ENCODE measurements at places on chromosomes 3 and 15. TPM values are rescaled to one million over a fixed set of nuclear protein-coding genes. Genes with fewer than 3 reads are reported as not detected.

Gene LINGO1
- 18.8 TPM for polyA plus RNA-seq

Gene CCK
- not detected for polyA plus RNA-seq

Gene AMT
- 31.7 TPM for polyA plus RNA-seq

Gene NR2E3
- polyA plus RNA-seq: 0.41 TPM

Gene XRN1
- polyA plus RNA-seq: 37.9 TPM

DNA sequence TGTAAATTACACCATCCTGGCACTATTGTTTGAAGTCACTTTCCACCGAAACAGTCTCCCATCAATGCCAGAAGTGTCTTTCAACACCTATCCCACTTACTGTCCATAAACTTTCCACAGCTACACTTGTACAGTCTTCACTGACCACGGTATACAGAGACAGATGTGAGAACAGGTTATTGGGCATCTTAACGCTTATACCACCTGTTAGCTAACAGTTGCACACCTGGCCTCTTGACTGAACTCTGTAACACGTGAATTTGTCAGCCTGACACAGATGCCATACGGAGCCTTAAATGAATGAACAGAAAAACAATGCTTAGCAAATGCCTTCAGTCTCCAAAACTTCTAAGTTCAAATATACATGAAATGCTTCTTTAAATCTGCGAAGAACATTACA lies 440.5 kb downstream of the SHQ1 start:
- H3K27ac ChIP-seq: no peak overlapping the region
- H3K27me3 ChIP-seq: no peaks in the 10 kb centered on the region
- DNase-seq: no peak
- no peaks in the 10 kb centered on the region for H3K36me3 ChIP-seq

- H3K36me3 ChIP-seq: no peaks in the 10 kb centered on the region
- no peak overlapping the region for H3K4me3 ChIP-seq
- H3K27me3 ChIP-seq: no peaks in the 10 kb centered on the region
- no peak overlapping the region for H3K27ac ChIP-seq
- no peaks in the 10 kb centered on the region for H3K4me1 ChIP-seq
- DNase-seq: no peak
Measured at GRCh38 chr15:34070003-34070402, 31.0 kb upstream of the AVEN start.

- H3K4me3 ChIP-seq: peak within 1 kb of the TSS; percentile 34
- peaks cover 10% of the 10 kb centered on the region for H3K4me1 ChIP-seq
- peak within 1 kb of the TSS; percentile 50 for H3K27ac ChIP-seq
- peaks cover 57% of the 10 kb centered on the region for H3K27me3 ChIP-seq
Measured at GRCh38 chr3:77039606-77040171, at the start of gene ROBO2. Gene ROBO2 (plus strand): TSS chr3:77040099. CDS start chr3:77040786, 687 bp downstream.

DNA sequence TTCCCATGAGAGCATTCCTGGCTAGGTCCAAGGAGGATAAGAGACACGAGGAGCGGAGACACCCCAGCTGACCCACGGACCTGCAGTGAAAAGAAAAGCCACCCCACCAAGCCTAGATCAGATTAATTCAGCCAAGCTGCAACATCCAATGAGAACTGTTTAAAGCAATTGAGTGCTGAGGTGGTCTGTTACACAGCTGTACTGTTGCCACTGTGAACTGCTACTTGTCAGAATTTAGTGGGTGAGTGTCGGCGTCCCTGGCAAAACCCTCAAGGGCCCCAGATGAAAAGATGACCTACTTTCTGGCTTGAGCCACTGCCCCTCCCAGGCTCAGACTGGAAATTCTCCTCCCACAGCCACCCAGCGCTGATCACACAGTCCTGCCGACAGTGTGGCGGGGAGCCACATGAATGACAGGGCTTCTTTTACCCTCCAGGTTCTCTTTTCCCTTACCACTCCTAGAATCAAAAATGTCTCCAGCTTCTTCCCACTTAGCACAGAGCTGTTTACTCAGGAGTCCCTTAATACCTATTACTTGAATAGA lies 26.4 kb upstream of the KBTBD12 start:
- H3K27ac ChIP-seq: no peak overlapping the region
- no peaks in the 10 kb centered on the region for H3K36me3 ChIP-seq
- DNase-seq: no peak
- H3K4me3 ChIP-seq: no peak overlapping the region
- H3K4me1 ChIP-seq: no peaks in the 10 kb centered on the region

DNA sequence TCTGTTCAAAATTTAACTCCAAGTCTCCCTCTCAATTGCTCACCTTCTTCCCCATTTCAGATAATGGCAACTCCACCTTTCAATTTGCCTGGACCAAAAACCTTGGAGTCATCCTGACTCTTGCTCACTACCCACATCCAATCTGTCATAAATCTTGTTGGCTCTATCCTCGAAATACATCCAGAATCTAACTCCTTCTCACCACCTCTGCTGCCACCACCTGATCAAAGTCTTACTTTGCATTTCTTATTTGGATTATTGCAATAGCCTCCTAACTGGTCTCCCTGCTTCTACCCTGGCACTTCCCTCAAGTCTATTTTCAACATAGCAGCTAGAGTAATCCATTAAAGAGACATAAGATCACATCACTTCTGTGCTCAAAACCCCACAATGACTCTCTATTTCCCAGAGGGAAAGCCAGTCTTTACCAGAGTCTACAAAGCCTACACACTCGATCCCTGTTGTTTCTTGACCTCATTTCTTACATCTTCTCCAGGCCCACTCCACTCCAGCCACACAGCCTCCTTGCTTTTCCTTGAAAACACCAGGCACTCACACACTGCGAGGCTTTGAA lies 86.6 kb downstream of the GPR156 start:
- H3K27ac ChIP-seq: no peak overlapping the region
- H3K36me3 ChIP-seq: no peaks in the 10 kb centered on the region
- H3K27me3 ChIP-seq: no peaks in the 10 kb centered on the region
- no peak for DNase-seq

- no peaks in the 10 kb centered on the region for H3K36me3 ChIP-seq
- no peak overlapping the region for H3K4me3 ChIP-seq
- no peak for DNase-seq
- H3K27me3 ChIP-seq: no peaks in the 10 kb centered on the region
Measured at GRCh38 chr3:174125267-174125824, 727.8 kb downstream of the NLGN1 start.

DNA sequence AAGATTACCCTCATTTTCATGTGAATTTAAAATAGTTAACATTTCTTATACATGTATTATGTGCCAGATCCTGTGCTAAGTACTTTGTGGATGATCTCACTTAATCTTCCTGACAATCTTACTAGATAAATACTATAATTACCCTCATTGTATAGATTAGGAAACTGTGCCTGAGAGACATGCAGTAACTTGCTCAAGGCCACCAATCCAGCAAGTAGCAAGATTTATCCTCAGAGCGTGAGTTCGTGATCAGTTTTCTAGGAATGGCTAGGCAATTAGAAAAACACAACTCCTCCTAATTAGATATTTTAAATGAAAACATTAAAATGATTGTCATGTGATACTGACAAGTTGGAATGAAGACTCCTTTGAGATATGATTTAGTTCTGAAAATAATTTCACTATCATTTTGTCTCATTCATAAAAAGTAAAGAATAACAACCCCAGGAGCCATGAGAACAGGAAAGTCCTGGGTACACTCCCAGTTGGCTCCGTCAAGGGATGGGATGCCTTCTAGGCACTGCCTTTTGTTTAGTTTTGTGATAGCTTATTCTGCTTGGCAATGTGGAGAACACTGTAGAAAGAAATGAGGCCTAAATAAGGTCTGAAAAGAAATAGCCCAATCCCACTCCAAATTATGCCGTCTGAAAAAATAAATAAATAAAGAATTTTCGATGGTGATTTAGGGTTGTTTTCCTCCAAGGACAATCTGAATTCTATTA lies 61.3 kb downstream of the FBN1 start:
- no peaks in the 10 kb centered on the region for H3K27me3 ChIP-seq
- H3K27ac ChIP-seq: no peak overlapping the region
- H3K36me3 ChIP-seq: no peaks in the 10 kb centered on the region
- H3K4me3 ChIP-seq: no peak overlapping the region

DNA sequence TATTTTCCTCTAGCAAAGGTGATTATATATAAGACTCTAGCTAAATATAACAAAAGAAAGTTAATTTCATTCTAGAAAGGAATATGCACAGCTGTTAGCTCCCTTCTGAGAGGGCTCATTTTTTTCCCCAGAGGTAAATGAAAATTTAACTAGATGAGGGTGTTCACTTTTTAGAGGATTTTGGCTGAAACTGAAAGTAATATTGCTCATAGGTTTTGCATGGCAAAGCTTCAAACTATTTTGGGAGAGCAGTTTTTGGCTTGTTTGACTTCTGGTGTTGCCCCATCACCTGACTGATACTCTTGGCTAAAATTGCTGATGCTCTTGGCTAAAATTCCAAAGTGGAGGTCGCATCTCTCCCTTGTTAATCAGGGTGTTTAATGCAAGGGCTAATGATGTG lies 311.9 kb downstream of the EDEM1 start:
- H3K4me1 ChIP-seq: no peaks in the 10 kb centered on the region
- H3K27ac ChIP-seq: no peak overlapping the region
- no peaks in the 10 kb centered on the region for H3K27me3 ChIP-seq
- H3K36me3 ChIP-seq: no peaks in the 10 kb centered on the region
- no peak for DNase-seq

- H3K4me3 ChIP-seq: no peak overlapping the region
- no peak for DNase-seq
- H3K36me3 ChIP-seq: no peaks in the 10 kb centered on the region
Measured at GRCh38 chr3:37892927-37893600, 31.4 kb downstream of the CTDSPL start.

GRCh38 chr3:9036404-9037131 lies 73.3 kb upstream of the RAD18 start:
- no peak overlapping the region for H3K4me3 ChIP-seq
- no peak overlapping the region for H3K27ac ChIP-seq
- peaks cover 21% of the 10 kb centered on the region for H3K4me1 ChIP-seq
- DNase-seq: no peak
- no peaks in the 10 kb centered on the region for H3K27me3 ChIP-seq
- H3K36me3 ChIP-seq: no peaks in the 10 kb centered on the region

DNA sequence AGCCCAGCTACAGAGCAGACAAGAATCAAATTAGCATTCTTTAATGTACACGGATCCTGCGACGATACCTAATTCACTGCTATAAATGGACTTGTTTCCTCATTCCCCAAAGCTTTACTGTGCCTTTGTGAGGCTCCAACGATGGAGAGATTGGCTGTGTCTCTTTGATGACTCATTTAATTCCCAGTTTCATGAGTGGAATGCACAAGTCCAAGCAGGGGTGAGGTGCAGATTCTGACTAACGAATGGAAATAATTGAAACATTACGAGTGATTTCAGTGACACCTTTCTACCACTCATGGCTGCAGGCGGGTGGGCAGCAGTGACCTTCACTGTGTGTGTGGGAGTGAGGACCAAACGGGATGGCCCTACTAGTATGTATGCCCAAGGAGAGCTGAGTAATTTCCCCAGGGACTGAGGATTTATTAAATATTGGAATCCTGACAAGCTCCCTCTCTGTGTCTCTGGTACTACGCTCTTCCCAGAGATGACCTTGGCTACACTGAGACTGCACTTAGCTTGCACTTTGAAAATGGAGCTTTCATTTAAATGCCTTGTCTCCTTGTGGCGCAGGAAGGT lies 156.7 kb downstream of the CACNA2D3 start:
- DNase-seq: no peak

DNA sequence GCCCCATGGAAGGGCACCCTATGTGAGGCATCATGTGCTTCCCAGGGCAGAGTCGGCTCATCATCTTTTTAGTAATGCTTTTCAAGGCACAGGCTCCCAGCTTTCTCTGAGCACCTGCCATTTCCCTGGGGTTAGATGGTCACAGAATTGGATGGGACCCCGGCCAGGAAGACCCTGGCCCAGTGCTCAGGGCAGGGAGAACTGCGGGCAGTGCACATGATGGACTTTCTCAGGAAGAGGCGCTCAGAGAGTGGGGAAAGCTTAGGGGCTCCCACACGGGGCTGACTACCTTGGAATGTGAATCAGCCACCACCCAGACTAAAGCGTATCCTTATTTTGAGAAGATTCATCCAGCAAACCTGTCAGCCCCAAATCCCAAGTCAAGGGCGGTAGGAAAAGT lies 16.5 kb upstream of the SKOR1 start:
- H3K4me1 ChIP-seq: no peaks in the 10 kb centered on the region
- H3K27ac ChIP-seq: no peak overlapping the region
- no peak for DNase-seq
- peaks cover 17% of the 10 kb centered on the region for H3K36me3 ChIP-seq

GRCh38 chr3:49606427-49606826 lies 52.1 kb downstream of the BSN start:
- H3K4me3 ChIP-seq: no peak overlapping the region
- no peak overlapping the region for H3K27ac ChIP-seq
- H3K4me1 ChIP-seq: no peaks in the 10 kb centered on the region
- no peaks in the 10 kb centered on the region for H3K36me3 ChIP-seq

DNA sequence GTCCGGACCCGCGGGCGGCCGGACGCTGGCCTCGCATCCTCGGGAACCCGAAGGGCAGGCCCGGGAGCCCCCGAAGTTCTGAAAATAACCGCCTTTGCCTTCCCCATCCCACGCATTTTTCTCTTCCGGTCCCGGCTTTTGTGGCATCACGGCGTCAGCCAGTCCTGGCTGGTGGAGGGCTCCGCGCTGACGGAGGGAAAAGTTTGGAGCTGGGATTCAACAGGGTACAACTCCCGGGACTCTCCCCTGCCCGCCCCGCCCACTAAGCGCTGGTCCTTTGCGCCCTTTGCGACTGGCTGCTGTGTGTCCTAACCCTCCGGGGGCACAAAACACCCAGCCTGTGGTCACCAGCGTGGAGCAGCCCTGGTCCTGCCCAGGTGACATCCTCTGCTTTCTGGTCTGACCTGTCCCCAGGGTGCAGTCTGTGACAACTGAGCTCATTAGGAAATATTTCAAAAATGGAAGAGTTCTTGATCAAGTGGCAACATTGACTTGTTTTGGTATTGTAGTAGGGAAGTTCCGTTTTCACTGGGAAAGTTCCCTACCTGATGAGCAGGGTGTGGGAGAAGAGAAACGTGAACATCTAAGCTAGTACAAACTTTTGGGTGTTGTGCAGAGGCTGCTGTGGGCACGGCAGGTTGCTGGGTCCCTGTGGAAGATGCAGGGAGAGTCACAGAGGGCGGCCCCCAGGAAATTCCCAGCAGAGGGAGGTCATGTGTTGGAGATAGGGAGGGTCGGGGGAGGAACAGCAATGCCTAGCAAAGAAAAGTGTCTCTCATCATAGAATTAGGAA lies 775 bp downstream of the ARNT2 start:
- no peak overlapping the region for H3K27ac ChIP-seq
- peaks cover 6% of the 10 kb centered on the region for H3K27me3 ChIP-seq
- H3K4me1 ChIP-seq: peaks cover 11% of the 10 kb centered on the region
- DNase-seq: peak; percentile 45

All from left lung (tissue), 14 donors.